ENCODE measurements at places on chromosomes 16 and 17.
A peak's percentile ranks its signal among the peaks of the same experiment; 100 is the strongest.

- no peak for DNase-seq
Measured at GRCh38 chr16:24130494-24131085, 125.5 kb upstream of the CACNG3 start.

DNA sequence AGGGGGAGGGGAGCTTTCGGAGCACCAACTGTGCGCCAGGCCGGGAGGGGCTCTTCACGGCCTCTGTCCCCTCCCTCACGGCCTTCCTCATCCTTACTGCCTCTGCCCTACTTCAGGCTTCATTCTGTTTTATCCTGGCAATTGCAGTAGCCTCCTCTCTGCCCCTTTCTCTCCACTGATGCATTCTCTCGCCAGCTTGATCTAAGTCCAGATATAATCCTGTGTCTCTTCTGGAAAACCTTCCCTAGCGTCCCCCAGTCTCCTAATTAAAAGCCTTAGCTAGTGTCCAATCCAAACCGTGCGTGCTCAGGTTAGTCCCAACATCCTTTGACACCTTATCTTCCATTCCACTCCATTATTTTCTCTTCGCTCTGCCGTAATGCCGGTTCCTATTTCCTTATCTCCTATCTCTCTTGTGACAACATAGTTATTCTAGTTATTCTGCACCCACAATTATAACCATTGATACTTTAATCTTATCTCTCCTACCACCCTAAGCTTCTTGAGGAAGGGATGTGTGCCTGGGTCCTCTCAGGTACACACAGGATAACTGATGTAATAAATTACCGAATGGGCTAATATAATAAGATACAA, 869 bp downstream of the ZNF48 start:
- no peak for DNase-seq

DNA sequence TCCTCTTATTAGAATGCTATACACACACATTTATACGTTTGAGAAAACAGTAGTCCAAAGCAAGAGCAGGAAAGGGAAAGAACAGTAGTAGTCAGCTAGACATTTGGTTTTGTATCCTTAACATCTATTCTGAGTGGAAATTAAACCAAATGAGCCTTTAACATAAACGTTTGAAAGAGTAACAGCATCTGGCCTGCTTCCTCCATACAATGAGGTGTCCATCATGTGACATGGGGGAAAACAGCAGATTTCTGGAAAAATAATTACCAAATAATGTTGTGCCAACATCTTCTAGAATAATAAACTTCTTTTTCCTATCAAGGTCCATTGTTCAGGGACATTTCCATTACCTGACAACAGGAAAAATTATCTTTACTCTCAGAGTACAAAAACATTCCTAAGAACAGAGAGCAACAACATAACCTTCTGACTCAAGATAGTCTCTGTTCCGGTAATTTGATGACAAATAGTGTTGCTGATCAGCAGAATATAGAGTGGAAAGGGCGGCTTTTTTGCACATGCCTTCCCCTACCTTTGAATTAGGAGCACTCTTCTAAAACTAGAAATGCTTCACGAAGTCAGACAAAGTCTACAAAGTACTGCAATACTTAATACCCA, 20.2 kb downstream of the CYTH1 start:
- no peak for DNase-seq

- DNase-seq, result no peak
Measured at GRCh38 chr16:55102531-55102930, 171.9 kb downstream of the IRX5 start.

GRCh38 chr16:81873206-81873605, 94.1 kb downstream of the PLCG2 start:
- DNase-seq, result no peak

GRCh38 chr16:69555437-69555836, 10.3 kb upstream of the NFAT5 start:
- DNase-seq, result no peak

GRCh38 chr17:59561042-59561441, 4.4 kb upstream of the DHX40 start:
- no peak for DNase-seq

- DNase-seq, result no peak
Measured at GRCh38 chr17:29400818-29401217, 10.7 kb downstream of the TAOK1 start.

DNA sequence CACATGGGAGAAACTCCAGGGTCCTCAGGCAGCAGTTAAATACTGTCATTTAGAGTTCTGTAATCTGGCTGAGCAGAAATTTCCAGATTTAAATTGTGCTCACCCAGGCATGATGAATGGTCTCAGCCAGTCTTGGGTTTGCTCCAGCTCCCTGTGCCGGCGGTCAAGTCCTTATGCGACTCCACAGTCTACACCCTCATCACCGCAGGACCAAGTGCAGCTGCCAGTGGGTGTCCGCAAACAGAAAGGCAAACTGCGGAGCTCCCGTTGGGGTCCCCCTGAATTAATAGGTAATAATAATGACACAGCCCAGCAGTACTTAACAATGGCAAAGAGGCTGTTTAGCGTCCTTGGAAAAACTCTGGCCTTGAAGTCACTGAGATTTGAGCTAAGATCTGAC, 3.9 kb upstream of the CACNG4 start:
- DNase-seq, result no peak

DNA sequence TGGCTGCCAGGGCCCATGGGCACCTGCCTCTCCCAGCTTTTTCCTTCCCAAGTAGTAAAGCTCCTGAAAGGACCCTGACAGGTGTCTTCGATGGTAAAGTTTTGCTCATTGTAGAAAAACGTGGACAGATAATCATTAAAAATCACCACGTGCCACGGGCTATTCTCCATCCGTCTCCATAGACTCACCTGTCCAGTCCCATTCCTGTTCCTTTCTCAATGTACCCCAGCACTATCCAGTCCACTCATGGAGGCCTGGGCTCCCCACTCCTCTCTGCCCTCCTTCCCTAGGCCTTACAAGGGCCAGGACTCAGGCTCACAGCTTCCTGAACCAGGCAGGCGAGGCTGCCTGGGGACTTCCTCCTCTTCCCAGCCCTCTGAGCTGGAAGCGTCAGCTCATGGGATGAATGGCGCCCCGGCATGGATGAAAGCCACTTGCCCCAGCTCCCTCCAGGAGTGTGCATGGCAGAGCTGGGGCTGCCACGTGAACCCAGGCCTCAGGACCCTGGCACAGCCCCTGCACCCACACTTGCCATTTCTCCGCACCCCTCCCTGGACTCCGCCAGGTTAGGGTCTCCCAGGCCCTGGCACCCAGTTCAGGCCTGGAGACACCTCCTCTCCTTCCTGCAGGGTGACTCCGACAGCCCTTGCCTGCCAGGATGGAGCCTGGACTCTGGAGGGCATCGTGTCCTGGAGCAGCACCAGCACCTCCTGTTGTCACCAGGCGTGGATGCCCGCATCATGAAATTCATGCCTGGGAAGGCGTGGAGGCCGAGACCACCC, 8.8 kb downstream of the CTRB1 start:
- no peak for DNase-seq

DNA sequence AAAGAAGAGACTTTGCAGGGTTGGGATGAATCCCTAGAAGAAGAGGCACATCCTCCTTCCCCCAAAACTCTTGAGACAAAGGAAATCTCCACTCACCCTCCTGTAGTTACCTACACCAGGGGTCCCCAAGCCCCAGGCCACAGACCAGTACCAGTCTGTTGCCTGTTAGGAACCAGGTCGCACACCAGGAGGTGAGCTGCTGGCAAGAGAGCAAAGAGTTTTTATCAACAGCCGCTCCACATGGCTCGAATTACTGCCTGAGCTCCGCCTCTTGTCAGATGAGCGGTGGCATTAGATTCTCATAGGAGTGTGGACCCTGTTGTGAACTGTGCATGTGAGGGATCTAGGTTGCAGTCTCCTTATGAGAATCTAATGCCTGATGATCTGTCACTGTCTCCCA, 98.9 kb downstream of the CCT6B start:
- DNase-seq, result no peak

DNA sequence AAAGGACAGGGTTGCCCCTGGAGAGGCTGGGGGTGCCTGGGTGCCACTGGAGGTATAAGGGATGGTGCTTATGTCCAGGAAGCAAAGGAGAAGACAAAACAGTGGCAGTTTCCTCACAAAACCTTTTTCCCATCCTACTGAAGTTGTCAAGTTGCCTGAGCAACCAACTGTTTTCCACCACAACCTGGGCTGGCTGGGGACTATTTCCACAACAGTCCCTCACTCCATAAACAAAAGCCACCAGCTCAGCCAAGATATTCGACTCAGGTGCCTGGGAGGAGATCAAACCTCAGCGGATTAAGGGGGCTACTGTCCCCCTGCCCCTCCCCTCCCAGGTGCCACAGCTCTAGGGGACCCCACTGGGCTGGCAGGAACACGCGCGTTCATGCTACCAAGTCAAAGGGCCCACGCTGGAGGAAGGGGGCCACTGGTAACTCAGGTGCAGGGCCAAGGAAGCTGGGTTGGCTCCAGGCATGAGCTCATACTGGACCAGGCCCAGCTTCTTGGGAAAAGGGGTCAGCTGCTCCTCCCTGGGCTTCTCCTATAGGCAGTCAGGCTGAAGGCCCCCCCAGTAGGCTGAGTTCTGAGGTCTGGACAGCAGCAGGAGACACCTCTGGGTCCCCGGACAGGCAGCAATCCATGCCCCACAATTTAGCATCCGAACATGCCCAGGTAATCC, 45.7 kb upstream of the MRPS23 start:
- DNase-seq, result no peak

GRCh38 chr17:17348872-17349723, 45.9 kb downstream of the NT5M start:
- DNase-seq, result no peak

DNA sequence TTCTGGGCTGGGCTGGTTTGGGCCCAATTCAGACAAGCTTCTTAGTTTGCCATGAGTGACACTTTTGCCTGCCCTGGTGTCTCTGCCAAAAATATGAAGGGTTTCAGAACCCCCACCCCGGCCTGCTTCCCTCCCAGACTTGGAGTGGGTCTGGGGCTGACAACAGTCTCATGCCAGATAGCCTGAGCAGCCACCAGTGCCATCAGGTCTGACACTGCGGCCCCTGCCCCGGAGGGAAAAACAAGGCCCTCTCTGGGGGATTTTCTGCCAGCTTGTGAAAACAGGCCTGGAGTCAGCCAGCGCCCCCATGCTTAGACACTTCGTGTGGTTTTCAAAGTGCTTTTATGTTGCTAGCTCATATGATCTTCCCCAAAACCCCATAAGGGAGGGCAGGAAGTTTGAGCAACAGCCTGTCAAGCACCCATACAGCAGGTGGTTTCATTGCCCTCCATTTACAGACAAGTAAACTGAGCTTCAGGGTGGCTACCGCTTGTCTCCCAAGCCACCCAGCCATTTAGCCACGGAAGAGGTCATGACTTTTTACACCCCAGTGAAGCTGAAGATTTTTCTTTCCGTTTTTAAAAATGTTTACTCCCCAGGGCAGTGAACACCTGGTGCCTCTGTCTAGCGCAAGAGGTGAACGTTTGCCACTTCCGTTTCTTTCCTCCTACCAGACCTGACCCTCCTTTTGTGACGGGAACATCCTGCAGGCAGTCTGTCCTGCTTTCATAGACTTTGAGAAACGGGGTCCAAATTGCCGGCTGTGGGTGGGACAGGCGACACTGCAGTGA, 300.6 kb downstream of the SEC14L1 start:
- DNase-seq, result no peak

GRCh38 chr16:20243731-20244281, 83.5 kb downstream of the GP2 start:
- no peak for DNase-seq

DNA sequence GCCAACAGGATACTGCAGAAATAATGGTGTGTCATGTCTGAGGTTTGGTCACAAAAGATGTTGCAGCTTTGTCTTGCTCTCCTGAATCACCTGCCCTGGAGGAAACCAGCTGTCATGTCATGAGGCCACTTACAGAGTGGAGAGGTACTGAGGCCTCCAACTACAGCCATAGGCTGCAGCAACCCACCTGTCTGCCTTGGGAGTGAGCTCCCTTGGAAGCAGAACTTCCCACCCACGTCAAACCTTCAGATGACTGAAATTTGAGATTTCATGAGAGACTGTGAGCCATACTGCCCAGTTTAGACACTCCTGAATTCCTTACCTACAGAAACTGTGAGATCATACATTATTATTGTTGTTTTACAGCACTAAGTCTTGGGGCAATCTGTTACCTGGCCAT, 475.9 kb downstream of the HS3ST3B1 start:
- no peak for DNase-seq

DNA sequence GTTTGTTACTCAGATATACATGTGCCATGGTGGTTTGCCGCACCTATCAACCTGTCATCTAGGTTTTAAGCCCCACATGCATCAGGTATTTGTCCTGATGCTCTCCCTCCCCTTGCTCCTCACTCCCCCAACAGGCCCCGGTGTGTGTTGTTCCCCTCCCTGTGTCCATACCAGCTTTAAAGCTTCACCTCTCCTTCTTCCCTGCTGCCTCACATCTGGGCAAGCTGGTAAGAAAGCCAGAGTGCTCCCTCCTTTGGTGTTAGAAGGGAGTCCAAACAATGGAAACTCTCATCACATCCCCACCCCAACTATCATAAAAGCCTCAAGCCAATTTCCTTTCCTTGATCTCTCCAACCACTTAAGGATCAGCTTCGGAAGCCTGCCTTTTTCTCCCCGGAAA, 1115.6 kb upstream of the GOT2 start:
- no peak for DNase-seq

DNA sequence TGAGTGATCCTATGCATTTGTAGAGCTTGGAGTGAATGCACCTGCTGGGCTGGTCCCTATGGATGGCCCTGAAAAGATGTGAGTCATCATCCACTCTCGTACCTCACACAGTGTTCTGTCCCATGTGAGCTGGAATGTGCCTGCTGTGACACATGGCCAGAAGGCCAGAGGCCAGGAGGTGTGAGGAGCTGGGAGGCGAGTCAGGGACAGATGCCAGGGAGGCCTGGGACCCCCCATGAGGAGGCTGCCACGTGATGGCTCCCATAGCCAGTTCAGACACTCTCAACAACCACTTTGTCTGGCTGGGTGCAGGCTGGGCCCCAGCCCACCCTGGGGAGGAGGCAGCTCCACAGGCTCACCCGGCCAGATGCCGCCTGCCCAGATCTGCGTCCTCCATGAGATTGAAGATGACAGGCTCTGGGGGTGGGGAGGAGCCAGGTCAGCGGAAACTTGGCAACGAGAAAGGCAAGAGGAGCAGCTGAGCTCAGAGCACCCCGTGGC, 168.8 kb downstream of the C16orf78 start:
- DNase-seq, result no peak

GRCh38 chr16:55815320-55815719, 17.6 kb downstream of the CES1 start:
- DNase-seq, result no peak

- no peak for DNase-seq
Measured at GRCh38 chr17:31900877-31901276, 631 bp downstream of the UTP6 start.

- DNase-seq, result no peak
Measured at GRCh38 chr17:82723169-82723807, 6.8 kb downstream of the FN3KRP start.

DNA sequence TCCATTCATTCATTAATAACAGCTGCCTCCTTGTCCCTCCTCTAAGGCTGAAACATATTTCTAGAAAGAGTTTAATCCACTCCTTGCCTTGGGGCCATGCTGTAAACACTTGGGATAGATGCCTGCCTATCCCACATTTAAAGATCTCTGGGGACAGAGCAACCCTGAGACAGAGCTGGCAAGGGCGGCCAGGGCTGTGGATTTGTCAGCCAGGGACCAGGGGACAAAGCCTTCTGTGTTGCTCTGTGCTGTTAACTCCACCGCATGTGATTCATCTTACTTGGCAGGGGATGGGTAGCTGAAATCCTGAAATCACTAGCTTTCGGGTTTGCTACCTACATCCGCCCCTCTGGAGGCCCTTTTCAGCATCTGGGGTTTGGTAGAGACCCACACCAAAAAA, 392.9 kb downstream of the SLC39A11 start:
- DNase-seq, result peak; percentile 42

Measured in substantia nigra (tissue), 51 donors.